ENCODE measurements at places on chromosomes 11 and 22.

DNA sequence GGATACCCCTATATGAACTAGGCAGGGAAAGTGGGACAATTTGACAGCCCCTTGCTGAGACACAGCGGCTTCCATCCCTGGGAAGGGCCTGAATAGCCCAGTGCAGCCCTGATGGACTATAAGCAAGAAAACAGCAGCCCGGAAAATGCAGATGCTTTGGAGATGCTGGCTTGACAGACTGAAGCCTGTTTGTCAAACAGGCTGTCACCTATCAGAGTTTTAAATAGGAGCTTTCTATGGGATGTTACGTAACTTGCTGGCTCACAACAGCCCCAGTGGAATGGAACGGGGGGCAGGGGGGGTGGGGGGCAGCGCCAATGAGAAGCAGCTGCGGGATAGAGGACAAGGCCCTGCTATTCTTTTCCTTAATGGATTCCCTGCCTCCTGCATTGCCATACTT, 91.9 kb upstream of the NTM start:
- no peak for DNase-seq

DNA sequence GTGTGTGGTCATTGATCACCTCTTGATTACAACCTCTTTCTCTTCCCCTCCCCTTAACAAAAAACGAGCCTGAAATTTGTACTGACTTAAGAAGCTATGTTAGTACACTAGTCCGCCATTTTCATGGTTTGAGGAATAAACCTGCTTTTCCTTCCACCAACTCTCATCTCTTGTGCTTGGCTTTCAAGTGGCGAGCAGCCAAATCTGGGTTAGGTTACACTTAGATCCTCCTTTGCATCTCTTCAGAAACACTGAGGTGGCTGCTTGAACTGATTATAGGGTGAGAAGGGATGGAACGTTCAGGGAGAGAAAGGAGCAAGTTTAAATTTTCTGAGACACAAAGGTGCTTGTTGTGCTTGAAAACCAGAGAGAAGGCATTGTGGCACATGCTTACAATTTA, 2171.4 kb downstream of the LRRC4C start:
- no peak for DNase-seq

DNA sequence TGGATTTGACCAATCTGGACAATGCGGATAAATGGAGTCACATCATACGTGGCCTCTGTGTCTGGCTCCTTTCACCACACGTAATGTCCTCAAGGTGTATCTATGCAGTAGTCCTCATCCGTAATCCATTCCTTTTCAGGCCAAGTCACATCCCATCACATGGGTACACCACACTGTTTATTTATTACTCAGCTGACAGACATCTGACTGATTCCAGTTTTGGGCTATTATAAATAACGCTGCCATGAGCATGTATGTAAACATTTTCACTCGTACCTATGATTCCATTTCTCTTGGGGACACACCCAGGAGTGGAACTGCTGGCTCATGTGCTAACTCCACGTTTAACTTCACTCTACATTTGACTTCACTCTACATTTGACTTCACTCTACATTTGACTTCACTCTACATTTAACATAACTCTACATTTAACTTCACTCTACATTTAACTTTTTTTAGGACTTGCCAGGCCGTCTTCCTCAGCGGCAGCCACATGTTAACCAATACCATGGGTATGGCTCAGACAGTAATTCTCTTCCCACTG, 52.1 kb downstream of the SHANK2 start:
- no peak for DNase-seq

- no peak for DNase-seq
Observed at GRCh38 chr11:67273260-67273990, 7.2 kb downstream of the GRK2 start.

- no peak for DNase-seq
Observed at GRCh38 chr11:111796696-111797095, 30.5 kb upstream of the PPP2R1B start.

DNA sequence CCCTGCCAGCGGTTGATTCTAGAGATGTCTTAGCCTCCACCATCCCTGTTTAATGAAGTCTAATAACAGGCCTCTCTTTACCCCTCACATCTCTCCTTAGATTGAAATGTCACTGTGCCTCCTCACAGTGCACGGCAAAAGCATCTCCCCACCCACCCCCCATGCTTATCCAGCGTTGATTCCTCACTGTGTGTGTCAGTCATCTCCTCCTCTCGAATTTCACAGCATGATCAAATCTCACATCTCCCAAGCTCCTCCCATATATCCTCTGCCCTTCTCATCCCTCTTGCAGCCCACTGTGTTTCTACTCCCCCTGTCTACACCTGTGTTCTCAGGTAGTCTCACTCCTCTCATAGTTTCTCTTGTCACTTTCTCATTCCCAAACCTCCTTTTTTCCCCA, 84.6 kb downstream of the DBX1 start:
- DNase-seq: no peak

DNA sequence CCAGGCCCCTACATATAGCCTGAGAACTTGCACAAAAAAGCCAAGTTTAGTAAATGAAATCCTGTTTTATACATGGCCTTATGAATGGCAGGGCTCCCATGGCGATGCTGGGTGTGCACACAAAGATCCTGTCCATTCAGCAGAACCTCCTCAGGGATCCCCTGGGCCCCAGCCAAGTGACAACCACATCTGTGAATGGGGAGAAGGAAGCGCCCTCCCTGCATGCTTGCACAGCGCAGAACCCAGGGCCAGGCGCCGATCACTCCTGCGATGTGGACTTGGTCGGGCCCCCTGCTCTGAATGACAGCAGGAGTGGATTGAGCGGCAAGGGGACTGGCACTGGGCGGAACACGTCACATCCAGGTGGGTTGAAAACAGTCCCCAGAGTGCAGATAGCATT, 4.5 kb upstream of the CDC42EP2 start:
- DNase-seq: peak; percentile 34

- DNase-seq: peak; percentile 85
Observed at GRCh38 chr22:37019309-37020191, at the start of the genes MPST and TST. MPST (plus strand) TSS chr22:37019742; CDS start chr22:37019837, 95 bp downstream. TST (minus strand) TSS chr22:37019447; CDS start chr22:37018732, 715 bp downstream.
